ENCODE measurements at places on chromosomes 16 and 17.

DNA sequence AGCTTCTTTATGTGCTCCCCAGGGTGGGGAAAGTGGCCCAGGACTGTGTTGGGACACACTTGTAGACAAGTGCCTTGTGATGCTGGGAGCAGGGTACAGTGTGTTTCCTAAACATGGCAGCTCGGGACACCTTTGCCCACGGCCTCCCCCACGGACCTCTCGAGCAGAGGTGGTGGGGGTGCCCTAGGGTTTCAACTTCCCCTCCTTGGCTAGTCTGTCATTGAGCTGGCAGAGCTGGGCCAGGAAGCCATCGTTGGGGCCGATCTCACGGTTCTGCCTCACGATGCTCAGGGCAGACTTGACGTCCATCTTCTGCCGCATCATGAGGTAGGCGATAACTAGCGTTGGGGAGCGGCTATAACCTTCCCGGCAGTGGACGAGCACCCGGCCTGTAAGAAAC is 9.4 kb downstream of the DUSP3 start:
- no peak overlapping the region for H3K27ac ChIP-seq
- H3K4me1 ChIP-seq = peaks cover 4% of the 10 kb centered on the region
- no peak for DNase-seq
- H3K27me3 ChIP-seq = peaks cover 3% of the 10 kb centered on the region
- H3K36me3 ChIP-seq = peaks cover 3% of the 10 kb centered on the region
- no peak overlapping the region for H3K4me3 ChIP-seq

- H3K36me3 ChIP-seq = no peaks in the 10 kb centered on the region
- H3K4me1 ChIP-seq = no peaks in the 10 kb centered on the region
- H3K27me3 ChIP-seq = no peaks in the 10 kb centered on the region
Measured at GRCh38 chr16:86980644-86981043, 336.5 kb downstream of the C16orf95 start.

DNA sequence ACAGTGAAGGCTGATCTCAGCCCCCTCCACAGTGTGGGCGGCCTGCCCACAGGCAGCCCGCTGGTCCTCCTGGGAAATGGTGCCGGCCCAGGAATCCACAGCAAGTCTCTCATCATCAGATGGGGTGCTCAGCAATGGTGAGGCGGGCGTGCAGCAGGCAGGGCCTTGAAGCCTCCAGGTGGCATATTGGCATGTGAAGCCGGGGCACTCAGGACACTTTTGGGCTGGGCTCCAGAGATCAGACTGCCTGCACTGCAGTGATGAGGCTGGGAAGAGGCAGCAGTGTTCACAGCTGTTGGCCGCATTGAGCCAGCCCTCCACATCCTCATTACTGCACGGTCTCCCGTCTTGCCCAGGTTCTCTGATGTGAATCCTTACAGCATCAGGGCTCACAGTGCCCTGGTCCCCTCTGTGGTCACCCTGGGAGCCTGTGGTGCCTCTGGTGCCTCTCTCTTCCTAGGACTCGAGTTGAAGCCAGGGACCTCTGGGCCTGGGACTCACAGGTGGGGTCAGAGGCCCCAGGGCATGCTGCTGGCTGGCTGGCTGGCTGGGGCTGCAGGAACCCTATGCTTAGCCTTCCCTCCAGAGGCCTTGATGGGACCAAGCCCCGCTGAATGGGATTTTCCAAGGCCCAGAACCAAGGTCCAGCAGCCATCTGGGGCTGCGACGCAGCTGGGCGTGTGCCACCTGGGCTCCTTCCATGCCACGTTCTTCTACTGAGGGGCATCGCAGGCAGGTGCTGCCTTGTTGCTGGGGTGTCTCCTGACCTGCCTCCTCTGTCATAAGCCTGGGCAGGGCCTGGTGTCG is 48.6 kb downstream of the TNFRSF13B start:
- no peak overlapping the region for H3K4me3 ChIP-seq
- no peaks in the 10 kb centered on the region for H3K36me3 ChIP-seq
- H3K4me1 ChIP-seq = no peaks in the 10 kb centered on the region

DNA sequence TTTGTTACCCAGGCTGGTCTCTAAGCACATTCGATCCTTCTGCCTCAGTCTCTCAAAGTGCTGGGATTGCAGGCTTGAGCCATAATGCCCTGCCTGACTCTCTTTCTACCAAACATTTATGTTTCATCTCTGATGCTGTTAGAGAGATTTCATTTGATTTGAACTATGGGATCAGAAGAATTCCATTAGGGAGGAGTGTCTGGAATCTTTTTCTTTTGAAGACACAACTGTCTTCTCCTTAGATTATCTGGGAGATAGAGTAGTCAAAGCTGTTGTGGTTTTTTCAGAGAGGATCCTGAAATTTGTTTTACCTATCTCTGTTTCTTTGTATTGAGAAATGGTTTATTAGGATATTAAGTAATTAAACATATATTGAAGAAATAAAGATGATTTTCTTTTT is 29.4 kb downstream of the WIPF2 start:
- H3K4me3 ChIP-seq = no peak overlapping the region
- H3K36me3 ChIP-seq = peaks cover 8% of the 10 kb centered on the region
- no peak for DNase-seq
- H3K27ac ChIP-seq = no peak overlapping the region
- H3K4me1 ChIP-seq = peaks cover 6% of the 10 kb centered on the region

- no peak for DNase-seq
- peaks cover 11% of the 10 kb centered on the region for H3K4me1 ChIP-seq
- H3K36me3 ChIP-seq = no peaks in the 10 kb centered on the region
- H3K27ac ChIP-seq = no peak overlapping the region
Measured at GRCh38 chr17:81025065-81025740, 9.7 kb upstream of the BAIAP2 start.

DNA sequence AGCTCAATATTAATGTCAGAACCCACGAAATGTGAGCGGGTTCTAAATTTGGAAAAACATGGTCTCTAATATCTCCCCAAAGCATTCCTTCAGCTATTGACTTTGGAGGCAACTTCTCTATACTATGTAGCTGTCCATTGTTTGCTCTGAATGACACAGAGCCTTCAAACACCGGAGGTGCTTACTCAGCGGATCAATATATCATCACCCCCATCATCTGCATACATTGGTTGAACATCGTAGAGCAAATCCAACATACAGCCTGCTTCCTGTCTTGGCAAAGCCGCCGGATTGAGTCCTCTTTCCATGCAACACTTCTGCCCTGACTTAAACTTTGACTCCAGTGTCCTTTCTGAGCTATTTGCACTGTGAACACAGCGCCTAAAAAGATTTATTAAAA is 61.3 kb downstream of the C17orf67 start:
- H3K27ac ChIP-seq = no peak overlapping the region
- no peaks in the 10 kb centered on the region for H3K4me1 ChIP-seq
- no peaks in the 10 kb centered on the region for H3K36me3 ChIP-seq
- H3K27me3 ChIP-seq = no peaks in the 10 kb centered on the region
- no peak for DNase-seq

GRCh38 chr16:81936209-81937000 is 74.9 kb downstream of the SDR42E1 start:
- no peaks in the 10 kb centered on the region for H3K36me3 ChIP-seq
- no peaks in the 10 kb centered on the region for H3K4me1 ChIP-seq
- H3K4me3 ChIP-seq = no peak overlapping the region
- DNase-seq = no peak

- no peaks in the 10 kb centered on the region for H3K27me3 ChIP-seq
- no peak overlapping the region for H3K27ac ChIP-seq
- DNase-seq = no peak
- H3K4me1 ChIP-seq = peaks cover 71% of the 10 kb centered on the region
- H3K36me3 ChIP-seq = peaks cover 76% of the 10 kb centered on the region
Measured at GRCh38 chr16:27251541-27252205, 16.9 kb downstream of the NSMCE1 start.

- H3K27me3 ChIP-seq = no peaks in the 10 kb centered on the region
- H3K36me3 ChIP-seq = no peaks in the 10 kb centered on the region
- peaks cover 5% of the 10 kb centered on the region for H3K4me1 ChIP-seq
- DNase-seq = no peak
- no peak overlapping the region for H3K27ac ChIP-seq
- no peak overlapping the region for H3K4me3 ChIP-seq
Measured at GRCh38 chr16:88878967-88879787, 12.7 kb upstream of the PABPN1L start.

Measured in activated CD4-positive, alpha-beta T cell treated with anti-CD3 and anti-CD28 coated beads, Interleukin-2, amount 10 ng/mL, durations not matched to agents 7 days and 5 days (primary cell).